Gastroesophageal sphincter (tissue), 4 donors: ENCODE measurements at places on chromosomes 13 and 19.
A peak's percentile ranks its signal among the peaks of the same experiment; 100 is the strongest.

DNA sequence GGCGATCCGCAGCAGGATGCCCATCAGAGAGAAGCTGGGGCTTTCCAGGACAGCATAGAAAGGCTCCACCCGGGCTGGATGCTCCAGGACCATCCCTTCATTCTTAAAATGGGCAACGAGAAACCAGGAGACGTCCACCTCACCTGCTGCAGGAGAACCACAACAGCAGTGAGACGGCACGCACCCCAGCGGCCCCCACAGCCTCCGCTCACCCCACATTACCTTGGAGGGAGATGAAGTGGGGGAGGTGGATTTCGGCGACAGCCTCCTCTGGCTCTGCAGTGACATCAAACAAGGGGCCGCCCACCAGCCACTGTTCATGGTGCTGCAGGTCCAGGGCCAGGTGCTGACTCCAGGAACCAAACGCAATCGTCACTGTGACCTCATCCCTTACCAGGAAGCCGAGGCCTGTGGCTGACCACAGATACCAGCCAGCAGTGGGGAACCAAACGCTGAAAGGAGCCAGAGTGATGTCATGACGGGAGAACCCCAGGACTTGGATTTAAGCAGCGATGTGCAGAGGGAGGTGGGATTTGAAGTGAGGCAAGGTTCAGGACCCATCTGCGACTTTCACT, 25.1 kb downstream of the CARD8 start:
- no peaks in the 10 kb centered on the region for H3K36me3 ChIP-seq
- H3K4me1 ChIP-seq: no peaks in the 10 kb centered on the region
- no peak for ATAC-seq
- no peak overlapping the region for H3K4me3 ChIP-seq

DNA sequence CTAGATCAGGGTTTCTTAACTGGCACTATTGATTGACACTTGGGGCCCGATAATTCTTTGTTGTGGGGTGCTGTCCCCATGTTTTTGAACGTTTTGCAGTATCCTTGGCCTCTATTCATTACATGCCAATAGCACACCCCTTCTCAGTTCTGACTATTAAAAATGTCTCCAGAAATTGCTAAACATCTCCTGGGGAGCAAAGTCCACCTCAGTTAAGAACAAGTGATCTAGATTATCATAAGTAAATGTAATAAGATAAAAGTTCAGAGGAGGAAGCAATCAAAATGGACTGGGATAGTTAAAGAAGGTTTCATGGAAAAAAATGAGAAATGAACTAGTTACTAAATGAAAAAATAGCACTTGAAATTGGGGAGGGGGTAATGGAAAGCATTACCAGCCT, 98.1 kb upstream of the MIR17HG start:
- peaks cover 13% of the 10 kb centered on the region for H3K27me3 ChIP-seq
- H3K4me1 ChIP-seq: no peaks in the 10 kb centered on the region
- no peak for ATAC-seq
- H3K4me3 ChIP-seq: no peak overlapping the region
- no peaks in the 10 kb centered on the region for H3K36me3 ChIP-seq

DNA sequence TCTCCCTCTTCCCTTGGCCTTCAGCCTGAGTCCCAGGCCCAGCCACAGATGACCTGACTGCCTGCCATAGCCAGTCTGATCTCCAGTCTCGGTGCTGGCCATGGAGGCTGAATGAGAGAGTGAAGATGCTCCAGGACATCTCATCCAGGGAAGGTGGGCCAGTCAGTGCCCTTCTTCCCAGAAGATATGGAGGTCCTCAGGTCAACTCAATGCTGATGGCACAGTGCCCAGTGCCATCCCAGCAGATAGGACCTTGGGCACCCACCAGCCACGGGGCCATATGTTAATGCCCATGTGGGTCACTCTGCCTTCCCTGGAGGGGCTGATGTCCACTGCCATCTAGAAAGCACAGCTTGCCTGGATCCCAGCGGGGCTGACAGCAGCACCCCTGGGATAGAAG, 7.2 kb downstream of the VSTM2B start:
- H3K4me3 ChIP-seq: no peak overlapping the region
- ATAC-seq: no peak
- H3K36me3 ChIP-seq: no peaks in the 10 kb centered on the region

DNA sequence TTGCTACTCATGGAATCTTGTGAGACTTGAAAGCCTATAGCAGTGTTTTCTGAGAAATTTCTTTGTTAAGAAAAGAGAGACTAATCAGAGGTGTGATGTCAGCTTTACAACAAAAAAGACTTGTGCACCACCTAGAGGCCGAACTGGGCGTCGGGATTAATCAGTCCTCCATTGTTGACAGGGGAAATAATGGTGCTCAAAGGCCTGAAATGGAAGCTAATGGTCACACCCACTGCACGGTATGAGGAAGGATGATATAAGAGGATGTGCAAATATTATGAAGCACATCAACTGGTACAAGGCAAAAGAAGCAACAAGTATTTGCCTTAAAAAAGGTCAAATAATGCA, 480.2 kb upstream of the MIR17HG start:
- no peaks in the 10 kb centered on the region for H3K36me3 ChIP-seq
- H3K4me3 ChIP-seq: no peak overlapping the region
- peak; percentile 46 for ATAC-seq
- H3K27me3 ChIP-seq: no peaks in the 10 kb centered on the region
- H3K27ac ChIP-seq: no peak overlapping the region

DNA sequence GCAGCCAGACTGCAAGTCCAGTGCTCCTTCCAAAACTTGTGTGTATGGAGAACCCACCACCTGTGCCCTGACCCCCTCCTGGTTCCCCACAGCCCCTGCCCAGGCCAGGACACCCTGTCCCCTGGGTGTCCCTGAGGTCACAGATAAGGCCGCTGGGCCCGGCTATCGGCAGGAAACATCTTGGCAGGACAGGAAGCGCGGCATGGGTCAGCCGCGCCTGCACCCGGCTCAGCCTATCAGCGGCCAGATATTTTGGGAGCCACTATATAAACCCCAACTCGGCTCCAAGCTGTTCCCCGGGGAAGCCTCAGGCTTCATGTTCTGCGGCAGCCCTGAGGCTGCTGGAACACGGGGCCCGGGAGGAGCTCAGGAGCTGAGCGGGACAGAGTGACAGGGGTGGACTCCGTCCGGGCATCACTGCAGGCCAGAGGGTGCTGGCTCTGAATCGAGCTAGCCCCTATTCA, 60.8 kb downstream of the AP1M1 start:
- H3K36me3 ChIP-seq: no peaks in the 10 kb centered on the region
- H3K4me1 ChIP-seq: peaks cover 18% of the 10 kb centered on the region
- ATAC-seq: peak; percentile 78
- no peaks in the 10 kb centered on the region for H3K27me3 ChIP-seq

- no peaks in the 10 kb centered on the region for H3K27me3 ChIP-seq
- H3K4me3 ChIP-seq: no peak overlapping the region
- H3K27ac ChIP-seq: no peak overlapping the region
- ATAC-seq: no peak
Observed at GRCh38 chr19:52910648-52911047, 12.6 kb downstream of the ZNF888 start.
